A375 (cell line): ENCODE measurements at places on chromosomes 6 and 20. TPM values are rescaled to one million over a fixed set of nuclear protein-coding genes. Genes with fewer than 3 reads are reported as not detected.

The TTPAL gene
- total RNA-seq = 12.1 and 12.5 TPM in 2 replicates

The PDYN gene
- total RNA-seq = not detected in 2 replicates

The ESR1 gene
- total RNA-seq = not detected in 2 replicates

The KIAA1755 gene
- 4.4 and 7.7 TPM in 2 replicates for total RNA-seq

The NT5DC1 gene
- 4.5 and 7.8 TPM in 2 replicates for total RNA-seq

The POFUT1 gene
- 45.2 and 47.3 TPM in 2 replicates for total RNA-seq

The KCNQ5 gene
- total RNA-seq = 3.1 and 5.9 TPM in 2 replicates

The VEGFA gene
- 130 and 161 TPM in 2 replicates for total RNA-seq

The IRF4 gene
- total RNA-seq = 0.19 and 3.3 TPM in 2 replicates

The MCCD1 gene
- total RNA-seq = not detected in 2 replicates

The CPNE5 gene
- 0.05 and 0.26 TPM in 2 replicates for total RNA-seq

The CYP39A1 gene
- total RNA-seq = 0.11 and 0.19 TPM in 2 replicates

The SYNDIG1 gene
- total RNA-seq = 0.03 TPM in 1 of 2 replicates, not detected in the other

The SLC44A4 gene
- total RNA-seq = 0.37 TPM in 1 of 2 replicates, not detected in the other

The C6orf52 gene
- 0.34 and 0.82 TPM in 2 replicates for total RNA-seq

The C20orf141 gene
- total RNA-seq = 1.7 TPM in 1 of 2 replicates, not detected in the other
